ENCODE measurements at places on chromosomes 6 and 20.

GRCh38 chr20:35607003-35607735 lies 8.5 kb upstream of the SPAG4 start:
- DNase-seq = no peak

DNA sequence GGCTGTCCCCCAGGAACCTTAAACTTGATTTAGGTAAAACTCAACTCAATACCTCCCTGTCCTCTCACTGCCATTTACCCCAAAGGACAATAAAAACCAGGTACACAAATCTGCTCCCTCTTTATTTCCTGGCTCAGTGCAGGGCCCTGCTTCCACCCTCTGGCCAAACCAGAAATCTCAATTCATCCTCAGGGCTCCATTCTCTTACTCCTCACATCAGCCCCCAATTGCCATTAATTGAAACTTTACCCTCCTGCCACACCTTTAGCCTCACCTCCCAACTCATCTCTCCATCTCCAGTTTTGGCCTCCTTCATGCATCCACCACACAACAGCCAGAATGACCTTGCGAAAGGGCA lies 10.5 kb downstream of the ZBTB2 start:
- DNase-seq = no peak

GRCh38 chr6:169848946-169849345 lies 97.5 kb downstream of the ERMARD start:
- DNase-seq = no peak

DNA sequence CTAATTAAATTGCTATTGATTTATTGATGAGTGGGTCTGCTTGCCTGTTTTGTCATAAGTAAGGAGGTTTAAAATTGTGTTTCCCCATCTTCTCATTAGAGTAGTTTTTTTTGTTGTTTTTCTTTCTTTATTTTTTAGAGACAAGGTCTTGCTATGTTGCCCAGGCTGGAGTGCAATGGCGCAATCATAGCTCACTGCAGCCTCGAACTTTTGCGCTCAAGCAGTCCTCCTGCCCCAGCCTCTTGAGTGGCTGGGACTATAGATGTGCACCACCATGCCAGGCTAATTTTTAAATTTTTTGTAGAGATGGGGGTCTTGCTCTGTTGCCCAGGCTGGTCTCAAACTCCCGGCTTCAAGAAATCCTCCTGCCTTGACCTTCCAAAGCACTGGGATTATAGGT lies 31.0 kb downstream of the ANKS1A start:
- no peak for DNase-seq

- no peak for DNase-seq
Measured at GRCh38 chr6:69936674-69937363, 70.5 kb downstream of the COL19A1 start.

- DNase-seq = no peak
Measured at GRCh38 chr6:111757342-111757741, 115.9 kb downstream of the FYN start.

DNA sequence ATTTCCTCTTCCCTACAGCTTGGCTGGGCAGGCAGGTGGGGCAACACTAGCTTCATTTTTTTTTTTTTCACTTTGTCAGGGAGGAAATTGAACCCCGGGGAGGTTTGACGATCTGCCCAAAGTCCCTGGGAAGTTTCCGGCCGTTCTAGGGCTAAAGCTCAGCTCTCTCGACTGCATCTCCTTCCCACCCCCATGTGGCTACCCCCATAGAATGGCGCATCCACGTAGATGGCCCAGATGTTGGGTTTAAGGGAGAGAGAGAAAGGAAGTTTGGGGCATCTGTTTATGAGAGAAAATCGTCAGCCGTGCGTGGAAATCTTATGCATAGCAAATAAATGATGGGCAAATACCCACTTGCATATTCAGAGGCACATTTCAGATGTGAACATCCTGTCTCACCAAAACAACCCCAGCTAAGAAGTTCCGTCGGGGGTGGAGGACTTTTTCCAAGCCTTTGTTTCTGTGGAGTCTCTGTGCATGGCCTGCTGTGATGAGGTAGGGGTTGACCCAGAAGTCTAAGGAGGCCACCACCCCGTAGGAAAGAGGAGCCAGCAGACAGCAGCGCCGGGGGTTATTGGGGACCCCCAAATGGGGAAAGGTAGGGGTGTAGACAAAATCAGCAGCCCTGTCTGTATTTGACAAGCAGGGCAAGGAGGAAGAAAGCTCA lies 40.5 kb upstream of the ZNF831 start:
- no peak for DNase-seq

DNA sequence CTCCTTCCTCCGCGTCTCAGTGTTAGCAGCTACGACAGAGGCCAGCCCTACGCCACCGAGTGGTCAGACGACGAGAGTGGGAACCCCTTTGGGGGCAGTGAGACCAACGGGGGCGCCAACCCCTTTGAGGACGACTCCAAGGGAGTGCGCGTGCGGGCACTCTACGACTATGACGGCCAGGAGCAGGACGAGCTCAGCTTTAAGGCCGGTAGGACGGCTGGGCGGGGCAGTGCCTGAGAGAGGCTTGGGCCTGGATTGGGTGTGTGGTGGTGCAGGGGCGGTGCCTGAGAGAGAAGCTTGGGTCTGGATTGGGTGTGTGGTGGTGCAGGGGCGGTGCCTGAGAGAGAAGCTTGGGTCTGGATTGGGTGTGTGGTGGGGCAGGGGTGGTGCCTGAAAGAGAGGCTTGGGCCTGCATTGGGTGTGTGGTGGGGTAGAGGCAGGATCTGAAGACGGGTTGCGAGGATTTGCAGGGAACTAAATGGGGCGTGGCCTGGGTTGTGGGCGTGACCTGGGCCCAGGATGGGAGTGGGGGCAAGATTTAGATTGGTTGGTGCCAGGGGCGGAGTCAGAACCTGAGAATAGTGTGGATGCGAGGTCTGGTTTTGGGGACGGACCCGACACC lies 24.4 kb downstream of the SPDEF start:
- no peak for DNase-seq

GRCh38 chr20:18465536-18466200 lies 1.2 kb downstream of the DZANK1 start:
- no peak for DNase-seq

DNA sequence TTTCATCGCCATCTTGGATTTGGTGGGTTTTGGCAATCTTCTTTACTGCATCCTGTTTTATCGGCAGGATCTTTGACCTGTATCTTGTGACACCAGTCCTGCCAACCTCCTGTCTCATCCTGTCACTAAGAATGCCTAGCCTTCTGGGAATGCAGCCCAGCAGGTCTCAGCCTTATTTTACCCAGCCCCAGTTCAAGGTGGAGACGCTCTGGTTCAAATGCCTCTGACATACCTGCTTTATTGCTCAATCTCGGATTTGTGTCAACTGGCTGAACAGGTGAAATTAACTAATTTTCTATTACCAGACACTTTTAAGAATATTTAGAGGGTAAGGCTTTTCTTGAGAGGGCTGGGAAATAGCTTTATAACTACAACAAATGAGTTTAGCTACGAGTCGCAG lies 102.5 kb downstream of the SASH1 start:
- DNase-seq = no peak

DNA sequence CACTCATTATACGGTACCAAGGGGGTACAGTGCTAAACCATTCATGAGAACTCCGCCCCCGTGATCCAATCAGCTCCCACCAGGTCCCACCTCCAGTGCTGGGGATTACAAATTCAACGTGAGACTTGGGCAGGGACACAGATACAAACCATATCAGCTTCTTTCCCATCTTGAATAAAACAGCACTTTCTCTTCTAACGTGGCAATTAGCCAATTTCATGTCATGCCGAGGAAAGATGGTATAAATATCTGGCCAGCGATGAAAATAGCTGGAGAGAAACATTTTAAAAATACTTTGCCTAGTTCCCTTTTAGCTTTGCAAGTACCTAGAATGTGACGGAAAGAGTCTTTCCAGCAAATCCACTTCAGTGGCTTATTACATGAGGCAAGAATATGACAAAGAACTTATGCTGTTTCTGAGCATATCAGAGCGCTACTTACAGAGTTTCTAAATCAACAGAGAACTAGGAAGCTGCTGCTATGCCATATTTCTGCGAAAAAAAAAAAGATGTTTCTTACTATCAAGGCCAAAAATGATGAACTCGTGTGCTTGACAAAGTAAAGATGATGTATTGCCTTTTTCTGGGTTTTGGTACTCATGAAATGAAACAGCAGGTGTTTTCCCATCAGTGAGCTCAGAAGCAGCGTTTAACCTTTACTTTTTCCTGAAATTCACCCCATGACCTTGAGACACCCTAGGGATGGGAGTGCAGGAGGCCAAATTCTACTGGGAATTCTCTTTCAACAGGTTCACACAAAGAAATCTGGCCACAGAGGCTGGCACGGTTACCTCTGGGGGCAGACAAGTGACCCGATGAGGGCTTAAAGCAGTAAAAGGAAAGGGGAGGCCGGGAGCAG lies 37.9 kb downstream of the AGPAT4 start:
- DNase-seq = no peak

- DNase-seq = no peak
Measured at GRCh38 chr6:157066781-157067491, 256.4 kb downstream of the TMEM242 start.

GRCh38 chr6:166415306-166415705 lies 32.6 kb upstream of the MPC1 start:
- DNase-seq = peak; percentile 54

DNA sequence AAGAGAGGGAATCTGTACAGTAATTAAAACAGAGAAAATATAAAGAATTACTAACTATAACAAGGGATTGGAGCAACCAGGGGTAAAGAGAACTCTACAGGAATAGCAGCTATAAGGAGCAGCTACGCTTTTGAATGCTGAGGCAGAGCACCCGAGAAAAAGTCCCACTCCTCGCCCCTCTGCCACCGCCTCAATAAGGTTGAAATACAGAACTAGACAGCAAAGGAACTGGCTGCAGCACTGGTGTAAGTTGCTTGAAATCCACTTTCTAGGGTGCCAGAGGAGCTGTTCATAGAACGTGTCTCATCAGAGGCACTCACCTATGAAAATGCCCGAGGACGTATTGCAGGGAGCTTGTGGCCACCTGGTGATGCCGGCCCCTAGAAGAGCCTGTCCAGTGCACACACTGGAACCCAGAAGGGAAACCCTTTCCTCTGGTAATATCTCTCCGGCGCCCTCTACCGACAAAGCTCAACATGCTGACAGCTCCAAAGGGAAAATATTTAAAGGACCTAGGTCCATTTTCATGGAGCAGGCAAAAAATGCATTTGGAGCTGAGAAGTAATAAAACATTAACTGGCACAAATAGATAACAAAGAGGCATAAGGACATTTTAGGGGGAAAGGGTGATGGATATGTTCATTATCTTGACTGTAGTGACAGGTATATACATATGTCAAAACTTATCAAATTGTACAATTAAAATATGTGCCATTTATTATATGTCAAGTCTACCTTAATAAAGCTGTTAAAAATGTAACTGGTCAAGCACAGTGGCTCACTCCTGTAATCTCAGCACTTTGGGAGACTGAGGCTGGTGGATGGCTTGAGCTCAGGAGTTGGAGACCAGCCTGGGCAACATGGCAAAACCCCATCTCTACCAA lies 137.4 kb upstream of the HDAC2 start:
- no peak for DNase-seq

DNA sequence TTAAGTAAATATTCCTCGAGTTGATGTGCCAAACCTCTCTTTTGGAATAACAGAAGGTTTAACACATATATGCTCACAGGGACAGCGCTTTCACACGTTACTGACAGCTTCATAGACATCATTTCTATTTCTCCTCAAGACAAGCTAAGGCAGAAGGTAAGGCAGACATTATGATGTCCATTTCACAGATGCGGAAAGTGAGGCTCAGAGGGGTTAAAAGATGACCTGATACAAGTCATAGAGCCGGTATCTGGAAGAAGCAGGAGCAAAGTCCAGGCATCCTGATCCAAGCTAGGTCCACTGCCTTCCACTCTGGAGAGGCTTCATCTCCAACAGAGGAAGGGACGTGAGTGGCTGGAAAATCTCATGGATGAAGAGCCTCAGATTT lies 86.7 kb downstream of the FOXC1 start:
- DNase-seq = no peak

GRCh38 chr6:13927203-13927602 lies 2.5 kb downstream of the RNF182 start:
- DNase-seq = no peak

GRCh38 chr6:166775180-166775922 lies 148.3 kb upstream of the RPS6KA2 start:
- peak; percentile 82 for DNase-seq

- DNase-seq = no peak
Measured at GRCh38 chr6:6439778-6440177, 119.3 kb upstream of the F13A1 start.

DNA sequence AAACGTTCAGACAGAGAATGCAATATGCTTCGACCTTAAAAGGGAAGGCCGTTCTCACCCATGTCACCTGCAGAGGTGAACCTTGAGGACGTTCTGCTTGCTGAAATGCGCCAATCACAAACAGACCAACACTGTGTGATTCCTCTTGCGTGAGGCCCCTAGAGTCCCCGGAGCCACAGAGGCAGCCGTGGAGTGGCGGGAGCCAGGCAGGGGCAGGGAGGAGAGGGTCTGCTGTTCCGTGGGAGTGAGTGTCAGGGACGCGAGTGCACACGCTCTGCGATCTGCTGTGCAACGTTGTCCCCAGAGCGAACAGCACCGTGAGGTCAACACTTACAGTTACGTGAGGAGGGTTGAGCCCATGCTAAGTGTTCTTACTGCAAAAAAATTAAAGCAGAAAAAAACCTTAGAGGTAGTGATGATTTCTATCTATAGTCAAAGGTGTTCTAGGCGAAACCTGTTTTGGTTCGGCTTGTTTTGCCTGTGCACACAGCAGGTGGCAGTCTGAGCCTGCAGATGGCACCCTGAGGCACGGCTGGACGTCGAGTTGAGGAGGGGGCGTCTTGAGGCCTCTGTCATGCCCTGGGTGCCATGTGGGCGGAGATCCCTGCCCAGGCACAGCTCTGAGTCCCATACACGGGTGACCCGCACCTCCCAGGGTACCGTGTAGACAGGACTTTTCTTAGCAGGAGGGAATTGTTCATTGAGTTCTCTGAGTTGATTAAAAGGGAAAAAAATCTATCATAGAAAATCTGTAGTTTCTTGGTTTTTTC lies 71.7 kb upstream of the FRMD1 start:
- DNase-seq = no peak

- DNase-seq = no peak
Measured at GRCh38 chr6:150133686-150134085, 9.2 kb upstream of the PPP1R14C start.

- no peak for DNase-seq
Measured at GRCh38 chr6:84652356-84653026, 111.9 kb downstream of the TBX18 start.

DNA sequence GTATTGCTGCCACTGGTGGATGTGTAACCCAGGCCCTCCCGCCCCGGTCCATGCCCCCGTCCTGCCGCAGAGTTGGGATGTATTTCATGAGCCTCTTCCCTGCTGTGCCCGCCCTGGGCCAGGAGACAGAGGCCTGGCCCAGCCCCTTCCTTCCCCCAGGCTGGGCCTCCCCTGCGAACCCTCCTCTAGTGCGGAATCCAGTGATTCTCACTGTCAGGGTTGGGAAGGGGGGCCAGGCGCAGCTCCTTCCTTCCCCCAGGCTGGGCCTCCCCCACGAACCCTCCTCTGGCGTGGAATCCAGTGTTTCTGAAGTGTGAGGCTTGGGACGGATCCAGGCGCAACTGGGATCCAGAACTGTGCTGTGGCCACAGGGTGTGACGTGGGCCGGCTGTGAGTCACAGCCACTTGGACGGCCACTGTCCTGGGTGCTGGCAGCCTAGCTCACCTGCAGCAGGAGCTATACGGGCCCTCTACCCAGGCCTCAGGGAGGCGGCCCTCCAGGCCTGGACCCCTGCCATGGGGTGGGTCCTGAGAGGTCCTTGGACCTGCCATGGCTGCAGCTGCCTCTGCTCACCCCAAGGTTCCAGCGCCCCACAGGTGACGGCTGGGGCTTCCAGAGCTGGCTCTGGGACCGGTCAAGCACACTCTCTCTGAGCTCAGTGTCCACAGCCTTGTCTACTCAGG lies 28.3 kb downstream of the COL20A1 start:
- peak; percentile 49 for DNase-seq

- DNase-seq = no peak
Measured at GRCh38 chr6:132937466-132937906, 123.1 kb downstream of the RPS12 start.
